Left renal pelvis (tissue), 4 donors: ENCODE measurements at places on chromosomes 3 and 15. TPM values are rescaled to one million over a fixed set of nuclear protein-coding genes. Genes with fewer than 3 reads are reported as not detected.

The CHRD gene
- polyA plus RNA-seq, result 12.4 TPM

- no peak for DNase-seq
Observed at GRCh38 chr3:131608296-131608695, 105.5 kb upstream of the MRPL3 start.

DNA sequence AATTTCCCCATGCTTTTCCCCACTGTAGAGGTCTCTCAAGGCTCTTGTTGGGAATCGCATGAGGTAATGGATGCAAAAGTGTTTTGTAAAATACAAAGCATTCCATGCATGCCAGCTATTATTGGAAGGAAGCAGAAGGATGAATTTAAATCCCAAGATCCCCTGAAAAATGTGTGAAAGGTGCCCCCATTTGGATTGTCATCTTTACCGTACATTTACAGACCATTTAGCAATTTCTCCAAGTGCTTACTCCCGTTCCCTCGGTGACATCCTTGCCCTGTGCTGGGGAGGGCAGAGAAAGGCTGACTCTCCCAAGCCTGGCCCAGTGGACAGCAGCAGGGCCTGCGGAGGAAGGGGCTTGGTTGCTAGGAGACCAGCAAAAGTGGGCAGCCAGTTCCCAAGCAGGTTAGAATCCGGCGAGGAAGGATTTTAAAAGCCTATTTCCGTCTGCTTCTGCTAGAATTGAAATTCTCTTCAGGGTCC lies 31.1 kb upstream of the NEO1 start:
- no peak for DNase-seq

DNA sequence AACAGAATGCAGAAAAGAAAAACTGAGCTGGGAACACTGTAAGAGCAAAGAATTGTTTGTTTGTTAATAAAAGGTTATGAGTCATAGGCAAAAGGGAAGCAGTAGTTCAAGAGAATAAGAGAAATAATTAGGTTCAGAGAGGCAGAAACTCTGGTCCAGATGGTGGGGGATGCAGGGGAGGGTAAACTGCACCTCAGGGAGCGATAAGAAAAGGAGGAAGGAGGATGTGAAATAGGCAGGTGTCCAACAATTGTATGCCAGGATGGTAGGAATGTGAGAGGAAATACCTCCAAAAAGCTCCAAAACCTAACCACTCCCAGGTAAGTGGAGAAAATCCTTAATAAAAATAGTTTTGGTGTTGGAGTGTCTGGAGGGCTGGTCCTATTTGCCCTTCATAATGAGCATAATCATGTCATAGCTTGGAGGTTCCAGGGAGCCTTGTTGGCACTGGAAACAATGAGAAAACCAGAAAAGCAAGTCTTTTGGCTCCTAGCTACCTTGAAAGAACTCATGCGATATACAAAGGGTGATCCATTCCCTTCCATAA lies 405.4 kb upstream of the TBL1XR1 start:
- no peak for DNase-seq

DNA sequence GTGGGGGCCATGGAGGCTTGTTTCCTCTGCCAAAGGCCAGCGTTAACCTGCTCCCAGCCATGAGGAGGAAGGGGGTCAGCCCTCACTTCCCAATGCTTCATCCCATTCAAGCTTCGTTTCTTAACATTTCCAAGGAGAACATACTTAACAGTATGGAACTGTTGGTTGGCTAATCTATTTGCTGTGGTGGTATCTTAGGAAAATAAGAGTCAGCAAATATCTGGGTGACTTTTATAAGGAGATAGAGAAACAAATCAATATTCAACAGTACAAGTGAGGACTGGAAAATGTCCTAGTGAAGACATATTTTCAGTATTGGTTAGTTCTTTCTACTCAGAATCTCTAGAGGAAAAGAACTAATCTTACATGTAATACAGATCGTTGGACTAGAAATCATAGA lies 223.8 kb upstream of the ARRDC4 start:
- DNase-seq, result no peak
